ENCODE measurements at places on chromosomes 7 and 10. TPM values are rescaled to one million over a fixed set of nuclear protein-coding genes. Genes with fewer than 3 reads are reported as not detected.

GRCh38 chr7:87312215-87312865, 33.1 kb upstream of the CROT start:
- no peaks in the 10 kb centered on the region for H3K27me3 ChIP-seq
- no peak overlapping the region for H3K4me3 ChIP-seq
- no peaks in the 10 kb centered on the region for H3K36me3 ChIP-seq
- H3K4me1 ChIP-seq: peaks cover 14% of the 10 kb centered on the region
- peak; percentile 61 for DNase-seq

GRCh38 chr10:98636921-98637329, 190.2 kb upstream of the HPS1 start:
- H3K36me3 ChIP-seq: no peaks in the 10 kb centered on the region
- no peak overlapping the region for H3K4me3 ChIP-seq
- peaks cover 6% of the 10 kb centered on the region for H3K27me3 ChIP-seq
- no peak overlapping the region for H3K27ac ChIP-seq
- DNase-seq: no peak

ATOH7 gene
- total RNA-seq: not detected

GRCh38 chr7:7554021-7554432, 12.7 kb upstream of the MIOS start:
- no peak overlapping the region for H3K27ac ChIP-seq
- no peaks in the 10 kb centered on the region for H3K27me3 ChIP-seq
- DNase-seq: no peak
- no peak overlapping the region for H3K4me3 ChIP-seq
- peaks cover 10% of the 10 kb centered on the region for H3K36me3 ChIP-seq

SLC26A5 gene
- not detected for total RNA-seq

GRCh38 chr7:55026086-55026790, 7.4 kb downstream of the EGFR start:
- no peaks in the 10 kb centered on the region for H3K4me1 ChIP-seq
- no peak overlapping the region for H3K4me3 ChIP-seq
- no peak for DNase-seq
- peaks cover 27% of the 10 kb centered on the region for H3K27me3 ChIP-seq
- H3K27ac ChIP-seq: no peak overlapping the region

- H3K36me3 ChIP-seq: peaks cover 1% of the 10 kb centered on the region
- H3K4me3 ChIP-seq: no peak overlapping the region
- H3K4me1 ChIP-seq: peaks cover 60% of the 10 kb centered on the region
- DNase-seq: no peak
- no peaks in the 10 kb centered on the region for H3K27me3 ChIP-seq
These were observed 3.6 kb downstream of the CREB3L2 start for GRCh38 chr7:137998250-137998649.

PTF1A gene
- not detected for total RNA-seq

EGR2 gene
- total RNA-seq: 76.7 TPM

THSD7A gene
- total RNA-seq: not detected

PAX4 gene
- total RNA-seq: not detected

LHPP gene
- 8.7 TPM for total RNA-seq

DNA sequence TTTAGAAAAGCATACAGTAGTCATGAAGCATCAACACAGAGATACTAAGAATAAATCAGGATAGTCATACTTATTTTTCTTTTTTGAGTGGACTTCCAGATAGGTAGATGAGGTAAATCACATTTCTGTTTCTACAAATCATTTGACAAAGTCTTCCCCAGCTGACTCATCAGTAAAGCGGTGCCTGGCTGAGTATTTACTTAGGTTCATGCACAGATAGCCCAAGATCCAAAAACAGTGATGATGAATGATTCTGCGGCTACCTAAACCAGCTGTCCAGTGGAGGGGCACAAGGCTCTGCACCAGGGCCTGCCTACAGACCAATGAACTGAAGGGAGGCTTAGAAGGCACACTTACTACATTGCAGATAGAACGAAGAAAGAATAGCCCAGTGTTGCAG, 113.1 kb downstream of the PARP12 start:
- H3K27me3 ChIP-seq: peaks cover 22% of the 10 kb centered on the region
- H3K4me1 ChIP-seq: no peaks in the 10 kb centered on the region
- no peak for DNase-seq

DNA sequence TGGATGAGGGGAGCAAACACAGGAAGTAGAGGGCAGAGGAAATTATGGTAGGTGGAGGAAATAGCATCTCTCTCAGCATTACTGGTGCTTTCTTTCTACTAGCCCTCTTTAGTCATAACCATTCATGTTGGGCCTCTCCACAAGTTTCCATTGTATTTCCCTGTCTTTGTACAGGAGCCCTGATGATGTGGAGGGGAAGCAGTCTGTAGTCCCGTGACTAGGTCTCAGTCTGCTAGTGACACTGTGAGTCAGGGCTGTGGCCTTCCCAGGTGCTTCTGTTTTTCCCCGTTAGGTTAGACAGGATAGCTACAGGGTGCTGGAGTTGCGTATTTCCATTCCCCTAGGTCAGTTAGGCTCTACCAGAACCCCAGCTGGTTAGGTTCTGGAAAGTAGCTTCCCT, 82.9 kb upstream of the NAMPT start:
- peaks cover 3% of the 10 kb centered on the region for H3K36me3 ChIP-seq
- H3K27ac ChIP-seq: no peak overlapping the region
- H3K4me3 ChIP-seq: no peak overlapping the region
- no peak for DNase-seq

GRCh38 chr7:110557-111232, 81.7 kb upstream of the FAM20C start:
- H3K36me3 ChIP-seq: peaks cover 12% of the 10 kb centered on the region
- H3K27ac ChIP-seq: no peak overlapping the region
- no peaks in the 10 kb centered on the region for H3K4me1 ChIP-seq
- H3K4me3 ChIP-seq: no peak overlapping the region
- no peak for DNase-seq
- peaks cover 28% of the 10 kb centered on the region for H3K27me3 ChIP-seq

GRCh38 chr10:103470761-103471653, 8.0 kb downstream of the CALHM3 start:
- no peaks in the 10 kb centered on the region for H3K36me3 ChIP-seq
- peaks cover 34% of the 10 kb centered on the region for H3K4me1 ChIP-seq

DNA sequence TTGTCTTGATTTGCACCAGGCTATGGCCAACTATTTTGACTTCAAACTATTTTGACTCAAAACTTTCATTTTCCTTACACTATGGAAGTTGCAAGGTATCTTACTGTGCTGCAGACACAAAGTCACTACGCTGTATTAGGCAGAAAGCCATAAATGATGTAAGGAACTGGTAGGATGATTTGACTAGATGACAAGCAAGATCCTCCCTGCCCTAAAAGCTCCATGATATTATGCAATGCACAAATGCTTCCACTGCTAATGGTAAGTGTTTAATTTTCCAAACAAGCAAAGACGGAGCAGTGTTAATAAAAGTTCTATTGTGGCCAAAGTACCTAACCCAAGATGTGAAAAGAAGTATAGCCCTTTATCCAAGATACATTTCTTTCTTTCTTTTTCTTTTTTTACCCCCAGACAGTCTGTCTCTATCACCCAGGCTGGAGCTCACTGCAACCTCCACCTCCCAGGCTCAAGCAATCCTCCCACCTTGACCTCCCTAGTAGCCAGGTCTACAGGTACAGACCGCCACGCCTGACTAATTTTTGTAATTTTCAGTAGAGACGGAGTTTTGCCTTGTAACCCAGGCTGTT, 98.2 kb downstream of the ANK3 start:
- H3K27me3 ChIP-seq: no peaks in the 10 kb centered on the region
- H3K36me3 ChIP-seq: no peaks in the 10 kb centered on the region
- H3K4me1 ChIP-seq: peaks cover 17% of the 10 kb centered on the region
- H3K4me3 ChIP-seq: no peak overlapping the region
- no peak overlapping the region for H3K27ac ChIP-seq

DNA sequence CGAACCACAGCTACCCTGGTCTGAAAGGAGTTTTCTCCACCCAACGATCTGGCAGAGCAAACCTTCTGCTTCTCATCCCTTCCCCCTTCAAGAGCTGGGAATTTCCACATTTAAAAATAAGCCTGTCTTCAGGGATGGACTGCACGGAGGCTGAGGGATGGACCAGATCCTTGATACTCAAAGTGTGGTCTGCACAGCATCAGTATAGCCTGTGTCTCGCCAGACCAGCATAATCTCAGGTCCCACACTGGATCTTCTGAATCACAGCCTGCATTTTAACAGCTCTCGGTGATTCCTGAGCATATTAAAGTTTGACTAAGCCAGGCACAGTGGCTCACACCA, 7.1 kb downstream of the KCNMA1 start:
- H3K36me3 ChIP-seq: no peaks in the 10 kb centered on the region
- H3K4me1 ChIP-seq: no peaks in the 10 kb centered on the region
- DNase-seq: no peak
- H3K4me3 ChIP-seq: no peak overlapping the region
- peaks cover 31% of the 10 kb centered on the region for H3K27me3 ChIP-seq

DNA sequence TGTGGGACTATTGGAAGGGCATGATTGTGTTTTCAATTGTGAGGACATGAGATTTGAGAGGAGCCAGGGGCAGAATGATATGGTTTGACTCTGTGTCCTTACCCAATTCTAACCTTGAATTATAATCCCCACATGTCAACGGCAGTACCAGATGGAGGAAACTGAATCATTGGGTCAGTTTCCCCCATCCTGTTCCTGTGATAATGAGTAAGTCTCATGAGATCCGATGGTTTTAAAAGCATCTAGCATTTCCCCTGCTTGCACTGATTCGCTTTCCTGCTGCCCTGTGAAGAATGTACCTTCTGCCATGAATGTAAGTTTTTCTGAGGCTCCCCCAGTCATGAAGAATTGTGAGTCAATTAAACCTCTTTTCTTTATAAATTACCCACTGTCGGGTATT, 1367.1 kb downstream of the XPNPEP1 start:
- no peak overlapping the region for H3K27ac ChIP-seq
- H3K27me3 ChIP-seq: no peaks in the 10 kb centered on the region
- no peaks in the 10 kb centered on the region for H3K4me1 ChIP-seq
- no peaks in the 10 kb centered on the region for H3K36me3 ChIP-seq
- no peak overlapping the region for H3K4me3 ChIP-seq

HOXA1 gene
- total RNA-seq: 0.69 TPM

CPXM2 gene
- total RNA-seq: not detected

DNA sequence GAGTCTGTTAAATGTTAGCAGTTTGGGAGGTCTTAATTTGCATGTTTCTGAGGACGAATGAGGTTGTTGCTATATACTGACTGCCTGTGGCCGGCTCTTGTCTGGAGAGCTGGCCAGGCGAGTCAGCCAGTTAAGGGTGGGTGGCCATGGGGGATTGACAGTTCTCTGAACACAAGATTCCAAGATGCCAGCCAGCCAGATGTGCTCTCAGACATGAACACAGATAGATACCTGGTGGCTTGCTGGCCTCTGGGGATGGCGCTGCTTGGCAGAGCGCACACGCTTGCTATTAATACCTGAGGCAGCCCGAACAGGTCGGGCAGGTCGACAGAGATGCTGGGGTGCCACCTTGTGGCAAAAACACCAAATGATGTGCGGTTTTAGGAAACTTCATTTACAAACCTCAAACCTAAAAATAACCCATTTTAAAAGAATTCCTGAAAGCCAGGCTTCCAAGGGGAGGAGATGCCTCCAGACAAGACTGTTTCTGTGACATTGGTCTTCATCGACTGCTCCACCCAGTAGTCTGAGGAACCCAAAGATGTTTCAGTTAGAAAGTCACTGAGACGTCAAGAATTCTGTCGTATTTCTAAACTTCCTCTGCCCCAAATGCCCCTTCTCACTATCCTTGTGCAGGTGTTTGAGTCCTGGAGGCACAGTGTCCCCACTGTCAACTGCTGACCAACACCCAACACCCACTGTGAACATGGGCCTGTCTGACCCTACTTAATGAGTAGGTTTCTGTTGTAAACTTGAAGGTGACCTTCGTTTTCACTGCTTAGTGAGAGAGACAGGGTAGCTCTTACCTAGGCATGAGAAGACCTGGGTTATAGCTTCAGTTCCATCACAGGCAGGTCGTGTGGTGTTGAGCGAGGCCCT, 123.4 kb downstream of the NT5C2 start:
- peak; percentile 72 for DNase-seq
- H3K27me3 ChIP-seq: no peaks in the 10 kb centered on the region
- H3K27ac ChIP-seq: no peak overlapping the region

GRCh38 chr10:9922126-9922870, 1095.4 kb upstream of the CELF2 start:
- DNase-seq: no peak
- peaks cover 10% of the 10 kb centered on the region for H3K27me3 ChIP-seq
- no peak overlapping the region for H3K4me3 ChIP-seq

DNA sequence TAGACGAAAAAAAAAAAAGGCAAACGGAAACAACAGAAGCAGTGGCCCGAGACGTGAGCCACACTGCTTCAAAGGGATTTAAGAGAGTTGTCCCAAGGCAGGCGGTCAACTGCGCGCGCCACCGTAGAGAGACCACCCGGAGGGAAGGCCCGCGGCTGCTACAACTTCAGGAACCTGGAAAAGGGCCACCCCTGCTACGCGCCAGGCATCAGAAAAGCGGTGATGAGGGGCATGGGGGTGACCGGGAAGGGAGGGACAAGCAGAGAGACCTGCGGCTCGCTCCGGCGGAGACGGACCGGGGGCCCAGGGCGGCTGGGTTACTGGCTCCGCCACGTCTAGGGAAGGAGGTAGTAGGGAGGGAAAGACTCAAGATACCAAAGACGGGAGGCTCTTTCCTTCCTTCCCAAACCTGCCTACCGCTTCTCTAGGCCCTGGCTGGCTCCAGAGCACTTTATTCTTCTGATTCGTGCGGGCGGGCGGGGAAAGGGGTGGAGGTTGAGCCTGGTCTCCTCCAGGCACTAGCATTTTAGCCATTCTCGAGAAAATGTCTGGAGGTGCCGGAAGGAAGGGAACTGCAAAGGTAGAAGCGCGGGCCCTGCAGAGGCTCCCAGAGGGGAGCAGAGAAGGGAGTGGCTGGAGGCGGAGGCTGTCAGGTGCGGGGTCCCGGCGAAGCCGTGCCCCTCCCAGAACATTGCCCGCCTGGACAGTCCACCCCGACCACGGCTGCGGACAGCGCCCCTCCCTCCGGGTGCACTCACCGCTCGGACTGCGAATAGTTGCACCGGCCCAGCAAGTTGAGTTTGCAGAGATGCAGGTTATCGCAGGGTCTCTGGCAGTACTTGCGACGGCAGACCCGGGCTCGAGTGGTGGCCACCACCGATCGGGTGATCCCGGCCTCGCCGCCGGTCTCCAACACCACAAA, 993 bp downstream of the ZC3HAV1 start:
- peak; percentile 48 for DNase-seq
- peak overlapping the region; percentile 97 for H3K27ac ChIP-seq
- no peaks in the 10 kb centered on the region for H3K27me3 ChIP-seq
- H3K36me3 ChIP-seq: peaks cover 14% of the 10 kb centered on the region

GRCh38 chr10:98273057-98273850, 5.3 kb upstream of the LOXL4 start:
- H3K27ac ChIP-seq: no peak overlapping the region
- no peak overlapping the region for H3K4me3 ChIP-seq
- peaks cover 54% of the 10 kb centered on the region for H3K27me3 ChIP-seq
- H3K36me3 ChIP-seq: no peaks in the 10 kb centered on the region

DNA sequence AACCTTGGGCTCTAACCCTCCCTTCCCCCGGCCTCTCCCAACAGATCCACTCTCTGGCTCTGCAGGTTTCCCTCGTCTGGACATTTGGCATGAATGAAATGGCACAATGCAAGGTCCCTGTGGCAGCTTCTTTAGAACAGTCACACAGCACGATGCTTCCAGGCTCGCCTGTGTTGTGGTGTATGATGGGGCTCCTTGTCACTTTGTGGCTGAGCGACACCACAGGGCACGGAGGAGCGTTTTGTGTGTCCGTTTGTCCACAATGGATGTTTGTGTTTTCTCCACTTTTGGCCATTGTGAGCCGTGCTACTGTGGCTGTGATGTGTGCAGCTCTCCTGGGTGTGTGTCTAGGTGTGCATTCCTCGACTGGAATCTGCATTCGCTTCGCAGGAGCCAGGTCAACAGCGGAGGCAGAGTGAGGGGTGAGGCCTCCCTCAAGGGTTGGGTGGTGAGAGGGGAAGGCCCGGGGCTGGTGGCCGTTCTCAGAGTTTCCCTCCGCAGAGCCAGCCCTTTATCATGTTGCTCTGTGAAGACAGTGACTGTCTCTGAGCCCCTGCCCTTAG, 22.3 kb upstream of the SHH start:
- no peak overlapping the region for H3K27ac ChIP-seq
- H3K4me1 ChIP-seq: no peaks in the 10 kb centered on the region
- no peak overlapping the region for H3K4me3 ChIP-seq
- no peak for DNase-seq

Data from activated T-cell treated with anti-CD3 and anti-CD28 coated beads, Interleukin-2, amount 50 U/mL, for 72 hours (primary cell).